ENCODE measurements at places on chromosomes 4 and X.
A peak's percentile ranks its signal among the peaks of the same experiment; 100 is the strongest.

DNA sequence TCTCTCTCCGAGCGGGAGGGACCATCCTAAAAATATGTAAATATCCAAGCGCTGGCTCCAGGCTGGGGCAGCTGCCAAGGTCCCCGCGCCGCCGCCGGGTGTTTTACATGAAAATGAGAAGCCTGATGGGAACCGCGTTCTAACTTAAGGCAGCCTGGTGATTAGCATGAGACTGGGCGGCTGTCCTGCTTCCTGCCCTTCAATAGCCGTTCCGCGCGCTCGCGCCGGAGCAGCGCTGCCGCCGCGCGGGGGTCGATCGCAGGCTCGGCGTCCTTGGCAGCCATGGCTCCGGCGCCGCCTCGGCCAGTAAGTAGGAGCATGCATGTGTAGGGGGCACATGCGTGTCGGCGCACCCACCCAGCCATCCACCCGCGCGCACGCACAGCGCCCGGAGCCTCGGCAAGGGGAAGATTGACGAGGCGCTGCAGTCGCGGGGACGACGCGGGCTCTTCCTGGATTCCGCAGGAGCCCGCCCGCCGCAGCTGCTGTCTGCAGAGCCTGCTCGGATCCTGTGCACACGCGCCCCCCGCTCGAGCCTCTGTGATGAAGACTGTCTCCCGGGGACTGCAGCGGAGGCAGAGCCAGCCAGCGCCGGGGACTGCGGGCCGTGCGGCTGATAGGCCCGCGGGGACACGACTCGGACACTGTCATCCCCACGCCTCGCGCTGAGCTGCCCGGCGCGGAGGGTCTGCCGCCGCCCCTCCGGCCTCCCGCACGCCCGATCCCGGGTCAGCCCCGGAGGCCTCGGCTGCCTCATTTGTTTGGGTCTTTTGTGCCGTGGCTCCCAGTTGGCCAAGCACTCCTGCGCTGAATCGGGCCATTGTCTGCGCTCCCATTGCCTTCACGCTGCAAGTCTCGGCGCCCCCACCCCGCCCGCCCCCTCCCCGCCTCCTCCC lies 734 bp downstream of the STOX2 start:
- peak; percentile 47 for DNase-seq

DNA sequence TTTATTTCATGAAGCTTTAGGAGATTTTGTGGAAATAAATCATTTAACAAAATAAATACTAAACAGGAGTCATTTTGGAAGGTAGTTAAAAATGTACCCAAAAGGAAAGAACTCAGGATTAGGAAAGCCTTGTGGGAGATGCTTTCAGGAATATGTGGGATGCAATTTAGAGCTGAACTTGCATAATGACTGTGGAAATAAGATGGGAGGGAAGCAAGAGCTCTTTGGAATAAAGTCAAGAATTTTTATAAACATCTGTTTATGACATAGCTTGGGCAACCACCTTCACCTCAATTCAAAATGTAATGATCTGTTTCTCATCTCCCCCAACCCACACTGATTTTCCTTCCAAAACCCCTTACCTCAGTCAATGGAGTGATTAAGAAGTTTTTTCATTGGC lies 623.8 kb downstream of the FAT4 start:
- no peak for DNase-seq

DNA sequence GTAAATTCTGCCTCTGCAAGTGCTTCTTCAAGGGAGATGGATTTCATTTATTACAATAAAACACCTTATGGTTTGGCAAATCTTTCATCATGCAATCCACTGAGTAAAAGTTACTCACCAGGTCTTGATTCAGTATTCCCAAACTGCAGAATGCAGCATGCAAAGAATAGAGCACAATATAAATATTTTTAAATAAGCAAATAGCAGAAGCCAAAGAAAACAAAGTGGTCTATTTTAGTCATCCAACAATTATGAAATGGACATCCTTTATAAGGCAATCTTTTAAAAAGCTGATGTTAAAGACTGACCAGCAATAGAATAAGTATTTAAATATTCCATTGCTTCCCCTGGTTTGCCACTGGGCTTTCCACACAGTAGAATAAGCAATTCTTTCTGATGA lies 59.5 kb downstream of the SLC39A8 start:
- DNase-seq, result peak; percentile 15

DNA sequence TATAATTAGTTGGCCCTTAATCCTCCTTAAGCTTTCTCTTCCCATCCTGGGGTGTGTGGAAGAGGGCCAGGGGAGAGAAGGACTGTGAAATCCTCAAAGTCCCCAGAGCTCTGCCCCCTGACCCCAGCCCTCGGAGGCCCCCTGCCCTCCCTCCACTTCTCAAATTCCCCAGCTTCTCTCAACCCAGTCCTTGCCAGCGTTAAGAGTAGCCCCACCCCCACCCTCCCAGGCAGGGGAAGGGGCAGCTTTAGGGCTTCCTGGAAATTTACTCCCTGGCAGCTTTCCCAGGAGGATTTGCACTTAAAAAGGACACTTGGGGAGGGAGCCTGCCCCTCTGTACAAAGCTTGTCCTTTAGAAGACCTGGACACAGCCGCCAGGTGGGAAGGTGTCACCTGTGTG lies 11.8 kb upstream of the CD40LG start:
- no peak for DNase-seq

- no peak for DNase-seq
Measured at GRCh38 chr4:45284400-45285085, 558.2 kb upstream of the GNPDA2 start.

GRCh38 chr4:60002603-60003337 lies 1197.4 kb upstream of the ADGRL3 start:
- no peak for DNase-seq

- DNase-seq, result no peak
Measured at GRCh38 chr4:181752516-181752915, 490.7 kb upstream of the TENM3 start.

GRCh38 chr4:6746721-6747293 lies 30.8 kb downstream of the BLOC1S4 start:
- no peak for DNase-seq

DNA sequence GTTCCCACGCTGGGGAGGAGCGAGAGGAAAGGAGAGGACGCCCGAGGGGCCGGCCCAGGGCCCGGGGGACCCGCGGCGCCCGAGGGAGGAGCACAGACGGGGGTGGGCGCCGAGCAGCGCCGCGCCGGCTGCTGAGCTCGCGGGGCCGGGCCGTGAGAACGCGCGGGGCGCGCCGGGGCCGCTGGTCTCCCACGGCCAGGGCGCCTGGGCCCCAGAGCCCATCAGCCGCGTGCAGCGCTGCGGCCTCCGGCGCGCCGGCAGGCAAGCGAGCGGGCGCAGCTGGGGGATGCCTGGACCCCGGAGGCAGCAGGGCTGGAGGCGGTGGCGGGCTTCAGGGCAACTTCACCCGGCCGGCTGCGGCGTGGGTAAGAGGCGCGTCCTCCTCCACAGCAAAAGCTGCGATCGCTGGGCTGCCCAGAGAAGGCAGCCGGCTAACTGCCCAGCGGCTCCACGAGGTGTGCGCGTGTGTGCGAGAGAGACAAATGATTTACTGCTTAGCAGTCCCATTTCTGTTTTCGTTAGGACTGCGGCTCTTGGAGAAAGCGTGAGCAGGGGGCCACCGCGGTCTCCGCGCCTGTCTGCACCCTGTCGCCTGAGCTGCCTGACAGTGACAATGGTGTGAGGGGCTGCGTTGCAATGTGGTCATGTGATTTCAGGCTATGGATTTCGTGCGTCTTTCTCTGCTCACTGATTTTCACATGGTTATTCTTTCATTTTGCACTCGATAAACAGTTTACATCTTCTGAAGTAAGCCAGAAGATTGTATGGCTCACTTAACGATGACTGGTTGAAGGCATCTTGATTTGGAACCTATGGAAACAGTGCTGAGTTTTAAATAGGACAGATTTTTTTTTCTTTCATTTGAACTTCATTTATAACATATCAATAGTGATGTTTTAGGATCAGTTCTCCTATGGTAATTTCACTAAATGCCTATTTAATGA lies 1.2 kb downstream of the GUCY1A1 start:
- DNase-seq, result peak; percentile 42

DNA sequence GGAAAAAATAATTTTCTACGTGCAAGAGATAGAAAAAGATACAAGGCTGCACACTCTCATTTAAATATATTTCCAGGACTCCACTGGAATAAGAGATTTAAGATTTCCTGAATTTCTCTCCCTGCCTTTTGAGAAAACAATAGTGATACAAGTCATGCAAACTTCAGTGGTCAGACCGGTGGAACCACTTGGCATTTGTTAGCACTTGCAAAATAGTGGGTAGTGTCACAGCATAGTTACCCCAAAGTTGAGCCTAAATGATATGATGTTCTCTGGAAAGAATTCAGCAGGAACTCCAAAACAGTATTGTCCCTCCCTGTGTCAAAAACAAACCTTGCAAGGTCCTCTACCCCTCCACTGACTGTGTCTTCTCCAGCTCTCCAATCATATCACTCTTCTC lies 102.3 kb downstream of the ANKRD50 start:
- no peak for DNase-seq

DNA sequence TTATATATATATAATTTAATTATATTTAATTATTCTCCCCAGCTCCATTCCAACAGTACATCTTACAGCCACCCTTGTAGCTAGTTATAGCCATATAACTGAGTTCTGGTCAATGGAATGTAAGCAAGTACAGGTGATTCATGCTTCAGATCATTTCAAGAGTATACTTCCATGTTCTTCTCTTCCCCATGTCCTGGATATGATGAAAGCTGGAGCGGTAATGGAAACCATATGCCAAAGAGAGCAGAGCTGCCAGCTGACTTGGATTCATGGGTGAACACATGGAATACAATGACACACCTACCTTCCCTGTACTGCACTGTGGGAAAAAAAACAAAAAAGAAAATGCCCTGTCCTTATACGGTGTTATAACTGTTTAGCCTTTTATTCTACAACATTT lies 17.5 kb upstream of the CORIN start:
- DNase-seq, result peak; percentile 48

GRCh38 chr4:107564326-107564725 lies 155.7 kb downstream of the PAPSS1 start:
- DNase-seq, result peak; percentile 71

DNA sequence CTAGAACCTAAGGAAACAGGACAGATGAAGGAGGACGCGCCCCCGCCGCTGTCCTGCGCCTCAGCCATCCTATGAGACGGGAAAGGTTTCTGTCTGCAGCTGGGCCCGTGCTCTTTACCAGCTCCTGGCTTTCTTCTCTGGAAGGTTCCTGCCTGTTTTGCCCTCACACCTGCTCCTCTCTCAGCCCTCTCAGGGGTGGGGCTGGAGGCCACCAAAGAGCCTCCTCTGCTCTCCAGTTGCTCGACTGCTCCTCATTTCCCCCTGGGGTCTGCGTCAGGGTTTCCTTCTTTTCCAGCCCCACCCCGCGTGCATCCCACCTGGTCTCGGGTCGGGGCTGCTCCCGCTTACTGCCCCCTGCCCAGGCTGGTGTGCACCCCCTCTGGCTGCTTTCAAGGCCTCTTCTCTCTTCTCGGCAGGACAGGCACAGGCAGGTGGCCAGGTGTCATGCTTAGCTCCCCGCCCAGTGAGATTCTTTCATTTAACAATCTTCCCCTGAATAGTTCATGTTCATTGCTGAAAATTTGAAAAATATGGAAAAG lies 4.6 kb downstream of the HTT-AS start:
- no peak for DNase-seq

DNA sequence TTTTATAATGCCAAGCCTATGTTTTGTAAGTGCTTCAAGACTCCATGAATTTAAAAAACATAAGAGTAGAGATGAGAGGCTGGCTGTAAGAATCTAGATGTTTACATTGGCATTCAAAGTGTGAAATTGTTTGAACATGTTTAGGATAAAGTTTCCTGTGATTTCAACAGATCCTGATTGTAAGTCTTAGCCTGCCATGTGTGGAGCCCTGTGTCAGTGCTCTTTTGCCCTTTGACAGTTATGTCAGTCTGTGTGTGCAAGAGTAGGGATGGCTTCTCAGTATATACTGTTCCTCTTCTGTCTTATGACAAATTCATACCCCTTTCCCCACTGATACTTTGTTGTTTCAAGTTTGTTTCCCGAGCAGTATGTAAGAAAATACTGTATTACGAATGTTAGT lies 68.2 kb downstream of the USP9X start:
- DNase-seq, result peak; percentile 78

DNA sequence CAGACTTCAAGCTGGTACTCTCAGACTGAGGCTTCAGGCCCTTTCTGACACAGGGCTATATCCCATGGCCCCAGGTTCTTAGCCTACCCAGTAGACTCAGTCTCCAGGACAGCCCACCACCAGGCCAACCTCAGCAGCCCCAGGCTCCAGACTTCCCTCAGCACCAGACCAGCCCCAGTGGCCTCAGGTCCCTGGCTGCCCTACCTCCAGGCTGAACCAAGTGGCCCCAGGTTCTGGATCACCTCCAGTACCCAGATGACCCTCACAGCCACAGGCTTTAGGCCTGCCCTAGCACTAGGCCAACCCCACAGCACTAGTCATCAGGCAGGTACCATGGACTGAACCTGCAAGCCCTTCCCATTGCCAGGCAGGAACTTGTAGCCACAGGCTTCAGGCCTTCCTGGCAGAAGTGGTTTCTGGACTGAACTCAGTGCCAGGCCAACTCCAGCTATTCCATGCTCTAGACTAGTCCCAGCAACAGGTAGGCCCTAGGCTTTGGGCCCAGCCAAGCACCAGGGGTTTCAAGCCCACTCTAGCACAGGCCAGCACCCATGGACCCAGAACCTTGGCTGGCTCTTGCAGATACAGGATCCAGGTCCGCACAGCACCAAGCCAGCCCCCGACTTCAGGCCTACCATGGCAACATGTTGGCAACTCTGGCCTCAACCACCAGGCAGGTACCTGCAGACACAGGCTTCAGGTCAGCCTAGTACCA lies 45.7 kb upstream of the MAGED4 start:
- DNase-seq, result no peak

- peak; percentile 71 for DNase-seq
Measured at GRCh38 chr4:53943345-53944085, 120.9 kb downstream of the CHIC2 start.

DNA sequence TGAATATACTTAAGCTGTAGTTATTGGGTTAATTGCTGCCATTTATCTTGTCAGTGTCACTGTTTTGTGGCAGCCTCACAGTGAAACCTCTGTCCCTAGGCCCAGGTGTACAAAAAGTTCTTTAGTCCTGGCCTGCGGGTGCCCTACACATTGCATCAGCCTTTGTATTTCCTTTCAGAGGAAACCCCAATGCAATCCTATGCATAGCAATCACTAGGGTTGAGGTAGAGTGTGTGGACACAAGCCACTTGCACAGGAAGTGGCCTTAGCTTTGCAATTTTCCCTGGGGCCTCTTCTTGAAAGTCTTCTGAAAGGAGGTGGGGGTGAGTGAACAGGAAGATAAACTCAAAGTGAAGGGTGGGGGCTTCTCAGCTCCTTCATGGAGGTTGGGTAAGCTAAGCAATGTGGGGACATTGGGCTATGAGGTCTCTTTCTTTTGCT lies 27.8 kb downstream of the VSIG4 start:
- no peak for DNase-seq

GRCh38 chr4:82097504-82097903 lies 276.3 kb downstream of the HNRNPD start:
- DNase-seq, result no peak

- DNase-seq, result no peak
Measured at GRCh38 chr4:79584352-79584751, 176.3 kb upstream of the GK2 start.

DNA sequence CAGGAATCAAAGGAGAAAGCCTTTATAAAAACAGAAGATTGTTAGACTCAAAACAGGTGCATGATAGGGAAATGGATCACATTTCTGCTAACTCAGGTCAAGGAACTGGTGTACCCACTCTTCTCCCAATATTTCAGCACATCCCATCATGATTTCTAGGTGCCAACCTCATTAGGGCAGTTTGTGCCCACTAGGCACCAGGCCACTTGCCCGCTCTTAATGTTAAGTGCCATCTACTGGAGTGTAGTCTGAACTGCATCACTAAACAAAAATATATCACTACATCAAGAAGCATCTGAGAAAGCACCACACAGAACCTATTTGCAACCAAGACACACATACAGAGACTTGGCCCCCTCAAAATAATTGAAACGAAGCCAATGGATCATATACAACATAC lies 140.4 kb upstream of the GRID2 start:
- no peak for DNase-seq

All from fibroblast of lung (primary cell).